ENCODE measurements at places on chromosomes 4 and X.

DNA sequence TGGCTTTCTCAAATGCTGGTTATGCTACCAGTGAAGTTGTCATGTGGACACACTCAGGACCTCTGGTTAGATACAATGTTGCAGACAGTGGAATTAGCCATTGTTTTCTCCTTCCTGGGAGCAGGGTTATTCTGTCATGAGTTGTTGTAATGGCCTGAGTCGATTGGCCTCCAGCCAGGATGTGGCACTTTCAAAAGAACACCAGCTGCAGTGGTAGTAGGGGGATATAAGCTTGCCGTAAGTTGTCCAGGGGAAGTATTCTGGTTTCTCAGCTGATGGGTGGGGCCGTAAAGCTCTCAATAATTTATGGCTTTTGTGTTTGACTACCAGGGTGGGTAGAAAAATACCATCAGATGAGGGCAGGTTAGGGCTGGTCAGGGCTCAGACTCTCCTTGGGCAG lies 697.5 kb upstream of the GNPDA2 start:
- DNase-seq = no peak

- DNase-seq = no peak
Measured at GRCh38 chr4:125780164-125780563, 465.4 kb downstream of the FAT4 start.

DNA sequence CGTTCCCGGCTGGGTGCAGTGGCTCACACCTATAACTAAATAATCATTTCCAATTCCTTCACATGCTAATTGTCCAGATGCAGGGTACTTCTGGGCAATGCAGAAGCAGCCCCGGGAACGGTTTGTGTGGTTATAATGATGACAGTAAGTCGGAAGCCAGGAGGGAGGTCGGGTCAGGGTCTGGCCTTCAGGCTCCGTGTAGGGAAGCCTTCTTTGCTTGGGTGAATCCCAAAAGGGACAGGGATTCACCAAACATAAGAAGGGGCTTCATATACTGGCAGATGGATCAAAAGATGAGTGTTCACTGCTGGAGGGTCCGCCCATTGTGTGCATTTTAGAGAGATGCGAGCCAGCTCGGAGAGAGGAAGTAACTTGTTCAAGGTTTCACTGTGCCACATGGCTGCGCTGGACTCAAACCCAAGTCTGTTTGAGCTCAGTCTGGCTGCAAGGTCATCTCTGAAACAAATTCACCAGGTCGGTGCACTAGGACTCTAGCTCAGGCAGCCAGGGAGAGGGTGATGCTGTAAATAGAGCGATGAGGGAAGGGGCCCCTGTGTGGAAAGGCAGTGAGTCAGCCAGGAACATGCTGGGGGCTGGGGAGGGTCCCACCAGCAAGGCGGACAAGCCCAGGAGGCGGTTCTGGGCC lies 4.8 kb upstream of the KIAA0232 start:
- DNase-seq = no peak

- no peak for DNase-seq
Measured at GRCh38 chrX:118630848-118631247, 96.6 kb upstream of the IL13RA1 start.
